ENCODE measurements at places on chromosomes 11 and 22.
A peak's percentile ranks its signal among the peaks of the same experiment; 100 is the strongest.

GRCh38 chr11:61871158-61871597, 20.2 kb downstream of the FADS3 start:
- peak; percentile 76 for DNase-seq

GRCh38 chr11:75602951-75603350, 40.9 kb downstream of the SERPINH1 start:
- DNase-seq = no peak

GRCh38 chr11:78323363-78323762, 94.3 kb downstream of the GAB2 start:
- DNase-seq = no peak

- DNase-seq = no peak
These were observed 259.8 kb upstream of the ANO5 start for GRCh38 chr11:21933095-21933494.

GRCh38 chr11:65506772-65507505, 8.1 kb downstream of the MALAT1 start:
- DNase-seq = peak; percentile 75

DNA sequence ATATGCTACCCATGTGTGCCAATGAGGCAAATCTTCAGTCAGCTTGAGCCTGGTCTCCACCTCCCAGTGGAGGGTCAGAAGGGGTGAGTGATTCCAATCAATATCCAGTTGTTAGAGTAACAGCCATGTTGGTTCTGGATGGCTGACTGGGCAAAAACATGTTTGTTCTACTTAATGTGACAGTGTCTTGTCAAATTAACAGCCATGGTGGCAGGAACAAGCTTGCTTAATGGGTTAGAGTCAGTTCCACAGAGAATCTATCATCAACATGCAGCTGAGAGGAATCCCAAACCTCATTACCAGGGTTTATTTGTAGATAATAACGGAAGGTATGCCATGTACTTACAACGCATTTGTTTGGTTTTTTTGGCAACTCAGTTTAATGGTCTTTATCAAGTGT, 133.2 kb downstream of the SLC17A6 start:
- no peak for DNase-seq

DNA sequence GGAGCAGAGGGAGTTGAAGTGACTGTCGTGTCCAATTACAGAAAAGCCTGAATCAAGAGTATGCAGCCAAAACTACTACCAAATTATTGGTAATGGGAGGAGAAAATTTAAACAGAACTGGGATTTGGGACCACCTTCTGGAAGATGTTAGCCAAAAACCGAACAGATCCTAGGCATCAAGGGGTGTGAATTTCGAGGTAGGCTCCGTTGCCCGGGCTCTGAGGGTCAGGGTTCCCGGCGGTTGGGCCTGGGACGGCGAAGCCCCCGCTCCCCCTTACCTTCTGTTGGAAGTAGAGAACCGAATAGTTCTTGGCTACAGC, 313 bp downstream of the PRCP start:
- no peak for DNase-seq

DNA sequence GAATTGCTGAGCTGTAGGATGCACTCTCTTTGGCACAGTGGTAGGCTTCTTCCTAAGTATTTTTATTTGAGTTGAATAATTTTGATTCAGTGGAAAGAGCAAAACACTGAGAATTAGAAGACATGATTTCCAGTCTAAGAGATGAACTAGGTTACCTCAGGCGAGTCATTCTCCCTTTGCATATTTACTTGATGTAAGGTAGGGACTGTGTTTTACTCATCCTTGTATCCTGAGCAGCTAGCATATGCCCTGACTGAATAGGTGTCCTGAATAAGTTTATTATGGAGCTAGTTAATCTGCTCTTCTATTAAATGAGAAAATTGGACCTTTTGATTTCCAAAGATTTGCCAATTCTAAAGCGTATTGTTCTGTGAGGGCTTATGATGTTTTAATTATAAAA, 50.7 kb downstream of the STIM1 start:
- DNase-seq = no peak

DNA sequence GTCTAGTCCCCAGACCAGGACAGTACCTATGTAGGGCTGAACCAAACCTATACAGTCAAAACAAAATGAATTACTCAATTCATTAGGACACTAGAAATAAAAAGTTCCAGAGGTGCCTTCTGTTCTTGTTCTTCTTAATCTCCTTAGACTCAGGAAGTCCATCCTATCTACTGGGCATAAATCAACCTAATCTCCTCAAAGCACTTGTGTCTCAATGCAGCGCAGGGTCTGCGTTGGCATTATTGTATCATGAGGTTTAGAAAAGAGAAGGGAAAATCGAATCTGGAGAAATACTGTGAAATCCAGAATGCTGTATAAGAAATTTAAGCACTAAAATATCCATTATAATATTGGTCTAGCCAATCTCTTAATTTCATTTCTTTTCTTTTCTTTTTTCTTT, 2.4 kb upstream of the OR10V1 start:
- DNase-seq = no peak

GRCh38 chr11:79242616-79243015, 198.2 kb downstream of the TENM4 start:
- no peak for DNase-seq

DNA sequence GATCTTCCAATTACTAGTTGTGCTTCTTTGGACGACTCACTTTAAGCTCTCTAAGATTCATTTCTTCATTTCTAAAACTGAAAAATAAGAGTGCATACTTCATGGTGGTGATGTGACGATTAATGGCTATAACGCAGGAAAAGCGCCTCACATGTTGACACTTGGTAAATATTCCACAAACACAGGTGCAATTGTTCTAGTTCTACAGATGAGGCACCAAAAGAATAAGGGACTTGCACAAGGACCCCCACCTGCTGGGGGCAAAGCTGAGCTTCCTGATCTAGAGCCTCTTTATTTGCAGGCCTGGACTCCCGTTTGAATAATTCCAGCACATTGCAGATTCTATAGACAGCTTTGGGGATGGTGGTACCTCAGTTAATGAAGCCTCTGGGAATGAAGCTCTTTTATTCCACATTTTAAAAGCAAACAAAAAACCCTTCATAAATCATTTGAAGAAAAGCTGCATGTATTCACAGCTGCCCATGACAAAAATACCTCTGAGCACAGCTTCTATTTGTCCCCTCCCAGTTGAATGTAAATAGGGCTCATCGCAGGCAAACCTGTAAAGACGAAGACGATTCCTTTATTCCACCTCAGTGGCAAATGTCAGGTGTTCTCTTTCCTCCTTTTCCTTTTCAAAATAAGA, 14.9 kb upstream of the CADM1 start:
- peak; percentile 27 for DNase-seq
